ENCODE measurements at places on chromosomes 7 and 10. TPM values are rescaled to one million over a fixed set of nuclear protein-coding genes. Genes with fewer than 3 reads are reported as not detected.

GRCh38 chr7:105532709-105533460 lies 884 bp downstream of the RINT1 start:
- peak; percentile 18 for DNase-seq

GRCh38 chr10:127576051-127576450 lies 26.9 kb downstream of the NPS start:
- DNase-seq: no peak

DNA sequence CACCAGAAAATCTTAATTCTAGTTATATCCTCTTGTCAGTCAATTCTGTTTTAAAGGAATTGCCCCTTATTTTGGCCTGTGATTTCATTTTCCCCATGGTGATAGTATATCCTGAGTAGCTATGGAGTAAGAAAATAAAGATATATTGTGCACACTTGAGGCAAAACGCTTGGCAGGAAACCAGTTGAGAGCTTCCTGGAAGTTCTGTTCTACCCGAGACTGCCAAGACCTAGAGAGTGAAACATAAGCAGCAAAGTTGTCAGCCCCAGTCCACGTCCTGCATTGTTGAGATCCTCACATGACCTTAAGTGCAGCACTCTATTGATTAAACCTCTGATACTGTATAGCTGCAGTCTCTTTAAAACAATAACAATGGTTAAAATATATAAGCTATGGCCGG lies 235.2 kb downstream of the CDC14C start:
- no peak for DNase-seq

Gene CTAGE4
- 7.5 TPM for total RNA-seq

GRCh38 chr7:110148054-110148453 lies 942.9 kb upstream of the LRRN3 start:
- no peak for DNase-seq

- peak; percentile 56 for DNase-seq
Measured at GRCh38 chr10:29243750-29244149, 45.1 kb upstream of the LYZL1 start.

Gene PSMA2
- total RNA-seq: 190 TPM

DNA sequence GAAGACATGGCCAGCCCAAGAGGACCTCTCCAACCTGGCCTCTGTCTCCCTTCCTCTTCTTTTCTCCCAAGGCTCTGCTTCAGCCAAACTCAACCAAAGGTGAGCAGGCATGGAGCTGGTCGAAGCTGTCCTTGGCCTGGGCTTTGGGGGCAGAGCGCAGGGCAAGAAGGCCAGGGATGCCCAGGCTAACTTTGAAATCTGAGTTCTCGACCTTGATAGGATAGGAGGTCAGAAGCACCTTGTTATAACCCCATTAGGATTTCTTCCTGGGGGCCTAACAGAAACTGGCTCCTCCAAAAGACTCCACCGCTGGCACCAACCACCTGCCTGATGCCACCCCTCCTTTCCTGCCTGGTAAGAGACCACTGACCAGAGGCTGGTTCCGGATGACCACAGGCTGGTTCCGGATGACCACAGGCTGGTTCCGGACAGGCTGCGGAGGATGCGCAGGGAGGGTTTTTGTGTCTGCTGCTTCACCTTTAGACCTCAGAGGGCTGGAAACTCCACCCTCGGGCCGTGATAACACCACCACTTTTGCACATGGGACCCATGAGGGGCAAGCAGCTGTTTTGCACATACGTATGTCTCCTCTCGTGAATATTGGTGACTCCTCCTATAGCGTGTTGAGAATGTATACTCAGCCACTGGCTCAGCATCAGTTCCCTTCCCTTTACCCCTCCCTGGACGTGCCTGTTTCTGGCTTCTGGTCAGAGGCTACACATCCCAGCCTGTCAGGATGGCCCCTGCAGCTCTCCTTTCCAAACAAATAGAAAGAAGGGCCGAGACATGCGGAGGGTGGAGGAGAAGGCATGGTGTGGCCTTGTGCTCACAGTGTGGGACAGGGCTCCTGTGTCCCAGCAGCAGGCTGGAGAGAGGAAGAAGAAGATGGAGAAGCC lies 140.1 kb downstream of the DNAJB6 start:
- DNase-seq: no peak

Gene AP1S1
- 137 TPM for total RNA-seq

All from H7 (cell line).